PC-3 (cell line): ENCODE measurements at places on chromosomes 3 and 15. TPM values are rescaled to one million over a fixed set of nuclear protein-coding genes. Genes with fewer than 3 reads are reported as not detected.

Gene PAK6
- 30.4 TPM in 2 replicates for total RNA-seq

Gene CLDN1
- 6.8 and 9.6 TPM in 2 replicates for total RNA-seq

Gene NUP210
- total RNA-seq = 64.0 and 75.3 TPM in 2 replicates

Gene RARB
- not detected in 2 replicates for total RNA-seq

Gene HTD2
- 4.9 and 6.9 TPM in 2 replicates for total RNA-seq

- DNase-seq = no peak
Measured at GRCh38 chr3:109679664-109680063, 342.3 kb upstream of the DPPA4 start.

- DNase-seq = peak; percentile 70
Measured at GRCh38 chr3:10594915-10595314, 89.5 kb upstream of the ATP2B2 start.

DNA sequence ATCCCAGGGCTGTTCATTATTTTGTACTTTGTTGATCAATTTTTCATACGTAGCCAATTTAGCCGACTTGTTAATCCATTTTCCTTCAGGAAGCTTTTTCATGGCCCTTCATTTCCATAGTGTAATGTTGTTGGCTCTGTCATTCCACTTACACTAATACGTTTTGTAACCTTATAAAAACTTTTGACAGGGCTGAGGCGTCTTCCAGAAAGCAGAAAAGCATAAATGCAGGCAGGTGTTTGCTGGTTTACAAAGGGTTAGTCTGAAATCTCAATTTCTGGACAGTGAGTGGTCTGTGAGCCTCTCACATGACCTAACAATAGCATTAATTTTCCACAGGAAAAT is 444.0 kb downstream of the OTOL1 start:
- no peak for DNase-seq

DNA sequence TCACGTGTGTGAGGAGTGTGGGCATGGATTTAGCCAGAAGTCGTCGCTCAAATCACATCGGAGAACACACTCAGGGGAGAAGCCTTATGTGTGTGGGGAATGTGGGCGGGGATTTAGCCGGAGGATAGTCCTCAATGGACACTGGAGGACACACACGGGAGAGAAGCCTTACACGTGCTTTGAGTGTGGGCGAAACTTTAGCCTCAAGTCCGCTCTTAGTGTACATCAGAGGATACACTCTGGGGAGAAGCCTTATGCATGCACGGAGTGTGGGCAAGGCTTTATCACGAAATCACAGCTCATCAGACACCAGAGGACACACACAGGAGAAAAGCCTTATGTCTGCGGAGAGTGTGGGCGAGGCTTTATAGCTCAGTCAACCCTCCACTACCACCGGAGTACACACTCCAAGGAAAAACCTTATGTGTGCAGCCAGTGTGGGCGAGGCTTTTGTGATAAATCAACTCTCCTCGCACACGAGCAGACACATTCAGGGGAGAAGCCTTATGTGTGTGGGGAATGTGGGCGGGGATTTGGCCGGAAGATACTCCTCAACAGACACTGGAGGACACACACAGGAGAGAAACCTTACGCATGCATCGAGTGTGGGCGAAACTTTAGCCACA is 28.1 kb downstream of the ZNF589 start:
- no peak for DNase-seq

GRCh38 chr3:74315291-74315690 is 299.2 kb downstream of the CNTN3 start:
- DNase-seq = no peak

DNA sequence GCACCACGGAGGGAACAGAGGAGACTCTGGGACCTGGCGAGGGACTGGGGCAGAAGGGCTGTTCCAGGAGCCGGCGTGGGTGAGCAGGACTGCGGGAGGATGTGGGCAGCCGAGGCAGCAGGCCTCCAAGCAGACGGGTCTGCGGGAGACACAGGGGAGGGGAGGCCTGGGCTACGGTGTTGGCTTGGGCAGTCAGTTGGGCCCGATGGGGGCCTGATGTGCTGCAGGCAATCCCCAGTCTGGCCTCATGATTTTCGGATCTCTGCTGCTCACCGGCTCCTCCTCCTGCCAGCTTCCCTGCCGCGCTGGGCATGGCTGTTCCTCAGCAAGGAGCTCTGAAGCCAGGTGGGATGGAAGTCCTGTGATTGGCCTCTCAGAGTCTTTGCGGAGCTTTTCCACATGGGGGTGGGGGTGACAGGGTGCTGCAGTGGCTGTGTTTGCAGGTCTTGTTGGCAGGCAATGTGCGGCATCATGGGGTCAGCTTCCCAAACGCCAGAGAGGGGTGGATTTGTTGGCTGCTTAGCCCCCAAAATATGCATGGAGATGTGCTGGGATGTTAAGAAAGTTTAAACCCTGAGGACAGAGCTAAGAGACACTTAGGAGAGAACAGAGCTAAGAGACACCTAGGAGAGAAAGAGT is 19.3 kb downstream of the MINAR1 start:
- DNase-seq = no peak

DNA sequence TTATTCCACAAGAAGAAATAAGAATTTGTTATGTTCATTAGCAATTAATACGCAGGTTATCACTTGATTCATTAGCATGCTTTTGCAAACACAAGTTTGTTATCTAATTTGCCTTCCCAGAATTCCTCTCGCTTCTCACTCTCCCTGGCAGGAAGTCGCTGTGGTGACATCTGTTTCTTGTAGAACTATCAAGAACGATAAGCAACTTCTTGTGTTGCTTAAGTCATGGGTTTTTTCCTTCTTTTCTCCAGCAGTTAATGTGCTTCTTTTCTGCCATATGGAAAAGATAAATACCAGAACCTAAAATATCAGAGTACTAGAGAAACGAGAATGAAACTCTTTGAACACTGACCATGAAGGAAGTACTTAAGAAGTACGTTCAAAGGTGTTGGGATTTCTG is 99.8 kb upstream of the CHMP2B start:
- no peak for DNase-seq

GRCh38 chr15:101600035-101600434 is 52.1 kb downstream of the TM2D3 start:
- no peak for DNase-seq

DNA sequence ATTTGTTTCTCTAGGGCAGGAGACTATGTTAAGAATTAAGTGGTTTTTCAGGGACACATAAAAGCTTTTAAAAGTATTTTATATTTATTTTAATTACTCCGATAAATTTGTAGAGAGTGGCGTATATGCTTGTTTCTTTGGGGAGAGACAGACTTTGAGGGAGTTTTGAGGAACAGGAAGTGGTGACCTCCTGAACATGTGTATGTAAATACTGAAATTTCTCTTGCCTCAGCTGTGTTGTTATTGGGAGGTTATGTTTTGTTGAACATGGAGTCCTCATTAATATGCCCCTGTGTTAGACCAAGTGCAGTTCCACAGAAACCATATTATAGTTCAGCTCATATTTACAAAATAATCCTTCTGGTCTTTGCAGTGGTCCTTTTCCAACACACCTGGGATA is 41.8 kb upstream of the UTS2B start:
- no peak for DNase-seq

GRCh38 chr3:114405202-114405990 is 111.6 kb downstream of the TIGIT start:
- DNase-seq = no peak

GRCh38 chr3:10279384-10280176 is 13.2 kb downstream of the GHRL start:
- DNase-seq = no peak

- DNase-seq = no peak
Measured at GRCh38 chr3:5191555-5192304, 4.2 kb downstream of the EDEM1 start.

DNA sequence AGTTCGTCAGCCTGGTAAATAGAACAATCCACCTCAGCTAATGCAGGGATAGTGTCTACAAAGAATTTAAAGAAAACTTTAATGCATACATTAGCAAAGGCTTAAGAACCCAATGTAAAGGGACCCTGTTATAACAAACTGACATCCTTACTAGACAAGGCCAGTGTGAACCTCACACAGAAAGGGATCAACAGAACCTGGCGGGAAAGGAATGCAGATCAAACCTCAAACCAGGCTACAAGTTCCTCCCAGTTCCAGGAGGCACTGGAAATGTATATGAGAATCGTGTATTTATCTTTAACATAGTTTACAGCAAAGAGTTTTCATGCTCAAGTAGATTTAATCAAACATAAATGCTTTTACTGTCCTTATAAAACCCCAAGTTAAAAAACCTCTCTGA is 37.6 kb upstream of the ATP11B start:
- peak; percentile 5 for DNase-seq

GRCh38 chr15:100842756-100843730 is 36.6 kb upstream of the ALDH1A3 start:
- DNase-seq = peak; percentile 25
